ENCODE measurements at places on chromosomes 2 and 18.

DNA sequence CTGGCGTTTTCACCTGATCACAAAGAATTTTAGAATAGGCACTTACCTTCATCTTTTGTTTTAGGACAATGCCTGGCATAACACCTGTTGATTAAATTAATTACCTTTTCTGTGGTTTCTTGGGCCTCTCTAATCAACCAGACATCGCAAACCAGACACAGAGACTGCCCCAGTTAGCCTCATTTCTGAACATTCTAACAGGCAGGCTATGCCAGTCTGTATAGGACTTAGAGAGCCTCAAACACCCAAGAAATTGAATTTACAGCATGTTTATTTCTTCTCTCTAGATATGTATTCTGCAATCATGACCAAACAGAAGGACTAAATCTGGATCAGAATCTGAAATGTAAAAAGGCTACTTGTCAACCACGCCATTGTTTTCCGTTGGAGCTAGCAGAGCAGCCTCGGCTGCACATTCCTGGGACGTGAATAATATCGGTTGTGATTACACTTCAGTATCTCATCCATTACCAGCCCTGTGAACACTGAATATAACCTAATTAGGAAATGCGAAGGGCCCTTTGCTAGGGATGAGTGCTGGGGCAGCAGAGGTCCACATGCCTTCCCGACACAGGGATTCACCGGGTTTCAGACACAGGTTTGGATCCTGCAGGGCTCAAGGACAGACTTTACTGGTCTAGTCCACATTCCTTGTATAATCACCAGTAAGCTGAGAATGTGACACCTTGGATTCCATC is 17.5 kb upstream of the CDC42EP3 start:
- DNase-seq, result no peak

DNA sequence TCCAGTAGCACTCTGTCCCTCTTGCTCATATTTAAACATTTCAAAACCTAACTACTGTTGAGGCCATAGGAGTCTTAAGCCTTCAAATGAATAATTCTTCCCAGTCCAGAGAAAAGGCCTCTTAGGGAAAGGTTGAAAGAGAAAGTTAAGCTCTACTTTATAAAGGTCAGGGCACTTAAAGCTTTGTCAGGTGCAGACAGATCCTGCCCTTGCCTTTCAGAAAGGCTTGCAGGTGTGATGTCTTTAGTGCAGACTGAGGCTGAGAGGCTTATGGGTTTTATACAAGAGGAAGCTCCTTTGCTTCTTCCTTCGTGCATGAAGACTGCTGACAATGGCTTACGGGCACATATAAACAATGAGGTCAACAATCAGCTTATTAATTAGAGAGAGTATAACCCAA is 105.0 kb upstream of the LINC00305 start:
- DNase-seq, result no peak

DNA sequence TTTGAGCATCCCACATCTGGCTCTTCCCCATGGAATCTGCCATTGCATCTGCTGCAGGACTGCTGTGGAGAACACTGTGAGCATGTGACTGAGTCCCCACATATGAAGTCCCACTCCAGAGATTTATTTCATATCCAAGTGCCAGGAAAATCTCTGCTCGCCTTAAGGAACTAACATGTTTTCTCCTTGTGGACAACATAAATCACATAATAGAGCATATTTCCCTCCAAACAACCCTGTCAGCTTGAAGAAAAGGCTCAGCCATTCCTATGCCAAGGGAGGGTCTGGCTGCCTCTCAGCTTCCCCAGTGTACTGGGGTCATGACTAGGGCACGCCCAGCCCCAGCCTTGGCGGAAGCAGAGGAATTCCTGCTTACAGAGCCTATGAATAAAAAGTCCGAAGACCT is 193.7 kb downstream of the DNER start:
- no peak for DNase-seq

DNA sequence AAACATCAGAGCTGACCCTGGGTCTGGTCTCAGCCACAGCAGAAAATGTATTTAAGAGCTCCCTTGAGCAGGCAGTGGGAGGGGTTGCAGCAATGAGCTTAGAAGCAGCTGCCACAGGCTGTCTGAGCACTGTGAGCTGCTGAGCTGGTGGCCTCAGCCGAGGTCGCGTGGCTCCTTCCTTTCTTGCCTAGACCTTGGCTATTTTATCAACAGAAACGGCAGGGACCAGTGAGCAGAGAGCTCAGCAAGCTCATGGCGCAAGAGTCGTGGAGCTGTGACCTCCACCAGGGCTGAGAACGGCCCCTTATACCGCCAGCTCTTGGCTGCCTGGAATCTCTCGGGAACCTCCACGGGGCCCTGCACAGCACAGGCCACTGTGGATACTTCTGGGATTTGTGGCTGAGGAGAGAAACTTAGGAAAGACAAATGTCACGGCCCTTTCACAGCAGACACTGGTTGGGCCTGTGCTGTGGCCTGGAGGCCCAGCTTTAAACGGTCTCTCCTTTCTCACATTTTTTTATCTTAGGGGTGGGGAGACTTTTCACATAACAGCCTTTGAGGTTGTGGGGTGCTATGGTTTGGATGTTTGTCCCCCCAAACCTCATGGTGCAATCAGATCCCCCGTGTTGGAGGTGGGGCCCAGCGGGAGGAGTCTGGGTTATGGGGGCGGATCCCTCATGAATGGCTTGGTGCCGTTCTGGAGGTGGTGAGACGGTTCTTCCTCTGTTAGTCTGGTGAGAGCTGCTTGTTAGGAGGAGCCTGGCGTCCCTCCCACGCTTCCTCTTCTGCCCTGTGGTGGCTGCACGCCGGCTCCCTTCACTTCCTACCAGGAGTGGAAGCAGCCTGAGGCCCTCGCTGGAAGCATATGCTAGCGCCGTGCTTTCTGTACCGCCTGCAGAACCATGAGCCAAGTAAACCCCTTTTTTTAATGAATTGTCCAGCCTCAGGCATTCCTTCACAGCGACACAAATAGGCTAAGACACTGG is 1.7 kb downstream of the ALLC start:
- no peak for DNase-seq

Data from NCI-H1417 treated with DMSO at 0.1 percent for 48 hours (cell line).